Daoy (cell line): ENCODE measurements at places on chromosomes 4 and X. TPM values are rescaled to one million over a fixed set of nuclear protein-coding genes. Genes with fewer than 3 reads are reported as not detected.

GRCh38 chr4:91064157-91064853, 937.1 kb downstream of the CCSER1 start:
- DNase-seq, result peak; percentile 29

The CSN1S1 gene
- not detected in 2 replicates for total RNA-seq

The ERCC6L gene
- 11.1 and 11.8 TPM in 2 replicates for total RNA-seq

GRCh38 chr4:156665780-156666366, 305.7 kb downstream of the PDGFC start:
- no peak for DNase-seq

DNA sequence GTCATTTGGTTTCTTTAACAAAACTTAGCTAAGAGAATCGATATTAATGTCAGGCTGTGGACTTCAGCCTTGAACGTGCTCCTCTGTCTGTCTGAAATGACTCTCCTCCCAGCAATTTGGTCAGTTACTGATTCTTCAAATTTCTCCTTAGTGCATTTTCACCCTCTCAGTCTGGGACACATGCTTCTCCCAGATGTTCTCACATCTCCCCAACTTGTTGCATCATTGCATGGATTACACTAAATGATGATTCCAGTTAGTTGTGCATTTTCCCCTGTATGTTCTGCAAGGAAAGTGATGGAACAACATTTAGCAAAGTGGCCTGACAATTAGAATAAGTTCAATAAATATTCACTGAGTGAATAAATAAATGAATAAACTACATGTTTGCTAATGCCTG, 94.4 kb downstream of the NLGN4X start:
- DNase-seq, result no peak

DNA sequence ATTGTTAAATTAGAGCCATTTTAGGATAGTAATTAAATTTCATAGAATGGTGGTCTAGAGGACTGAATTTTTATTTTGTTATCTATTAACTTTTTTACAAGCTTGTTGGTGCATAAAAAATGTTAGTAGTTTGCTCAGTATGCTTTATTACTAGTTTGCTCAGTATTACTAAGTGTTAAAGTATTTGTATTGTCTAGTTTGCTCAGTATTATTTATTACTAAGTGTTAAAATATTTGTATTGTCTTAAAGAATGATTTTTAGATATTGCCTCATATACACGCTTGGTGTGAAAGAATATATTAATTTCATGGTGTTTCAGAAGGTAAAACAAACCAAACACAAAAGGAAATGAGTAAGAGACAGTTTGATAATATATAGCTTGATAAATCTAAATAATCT, 268.4 kb upstream of the MAGEB18 start:
- no peak for DNase-seq

DNA sequence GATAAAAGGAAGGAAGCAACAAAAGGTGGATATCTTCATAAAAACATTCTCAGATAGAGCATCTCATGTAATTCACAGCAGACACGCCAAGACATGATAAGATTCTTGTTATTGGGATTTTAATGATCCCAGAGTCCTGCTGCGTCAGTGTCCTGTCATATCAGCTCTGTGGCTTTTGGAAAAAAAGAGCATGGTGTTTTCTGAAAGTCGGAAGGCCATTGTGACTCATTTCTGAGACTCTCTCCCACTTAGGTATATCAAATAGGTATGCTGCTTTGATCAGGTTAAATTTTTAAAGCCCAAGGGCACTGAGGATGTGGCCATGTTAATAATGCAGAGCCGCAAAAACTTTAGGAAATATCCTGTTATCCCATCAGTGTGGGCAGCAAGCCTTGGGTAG, 481.0 kb downstream of the KCNIP4 start:
- DNase-seq, result peak; percentile 9

DNA sequence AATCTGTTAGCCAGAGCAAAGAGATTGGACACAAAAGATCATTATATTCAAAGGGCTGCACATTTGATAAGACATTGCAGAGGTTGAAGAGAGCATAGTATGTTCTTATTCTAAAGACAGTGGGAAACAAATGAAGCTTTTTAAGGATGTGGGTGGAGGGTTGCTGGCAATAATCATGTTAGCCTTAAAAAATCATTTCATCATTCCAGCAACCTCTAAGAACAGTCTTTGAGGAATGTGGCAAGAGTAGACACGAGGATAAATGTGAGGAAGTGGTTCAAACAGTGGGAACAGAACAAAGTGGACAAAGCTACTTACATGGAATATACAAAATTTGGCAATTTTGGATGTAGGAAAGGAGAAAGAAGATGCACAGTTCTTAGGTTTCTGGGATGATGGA, 167.3 kb upstream of the SPRY1 start:
- DNase-seq, result no peak

The CPZ gene
- 0.80 and 0.83 TPM in 2 replicates for total RNA-seq

GRCh38 chrX:44308869-44309268, 34.6 kb downstream of the EFHC2 start:
- DNase-seq, result no peak

DNA sequence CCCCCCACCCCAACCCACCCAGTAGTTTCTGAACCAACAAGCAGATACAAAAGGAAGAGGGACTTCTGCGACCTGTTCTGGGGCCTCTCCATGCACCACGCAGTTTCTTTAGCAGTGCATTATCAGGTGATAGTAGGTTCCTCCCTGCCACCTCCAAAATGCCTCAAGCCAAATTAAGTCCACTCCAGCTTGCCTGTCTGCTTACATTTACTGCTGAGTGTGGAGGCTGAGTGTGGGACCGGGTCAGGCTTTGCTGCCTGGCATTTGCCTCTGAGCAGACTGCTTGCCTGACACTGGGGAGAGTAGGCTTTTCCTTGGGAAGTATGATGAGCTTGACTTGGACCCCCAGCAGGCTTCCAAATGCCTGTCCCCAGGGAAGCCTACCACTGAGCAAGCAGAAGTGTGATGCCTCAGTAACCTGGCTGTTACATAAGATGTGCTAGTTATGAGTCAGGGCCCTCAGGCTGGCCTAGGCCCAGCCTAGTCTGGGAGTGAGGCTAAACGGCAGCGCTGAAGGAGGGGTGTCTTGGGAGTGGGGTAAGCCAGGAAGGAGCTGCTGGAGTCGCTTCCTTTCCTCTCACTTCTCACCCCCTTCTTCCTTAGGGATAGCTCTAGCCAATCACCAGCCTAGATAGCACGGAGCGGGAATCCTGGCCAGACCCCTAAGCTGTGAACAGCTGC, 9.0 kb downstream of the TSC22D3 start:
- peak; percentile 52 for DNase-seq

DNA sequence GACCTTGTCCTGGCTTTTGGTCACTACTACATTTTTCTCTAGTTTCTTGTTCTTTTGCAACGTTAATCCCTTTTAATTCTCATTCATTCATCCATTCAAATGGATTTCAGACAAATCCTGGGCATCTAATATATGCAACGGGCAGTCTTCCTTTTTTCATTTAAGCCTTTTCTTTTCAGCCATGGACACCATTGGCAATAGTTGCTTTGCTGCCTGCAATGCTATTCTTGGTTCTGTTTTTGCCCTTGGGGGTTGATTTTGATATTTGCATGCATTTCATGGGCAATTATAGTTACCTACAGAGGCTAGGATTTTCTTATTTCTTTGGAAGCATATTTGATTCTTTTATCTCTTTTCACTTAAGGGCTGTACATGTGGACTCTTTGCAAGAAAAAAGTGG, 180.5 kb upstream of the ARX start:
- DNase-seq, result no peak

- DNase-seq, result no peak
Observed at GRCh38 chrX:15838017-15838416, 16.6 kb downstream of the AP1S2 start.

DNA sequence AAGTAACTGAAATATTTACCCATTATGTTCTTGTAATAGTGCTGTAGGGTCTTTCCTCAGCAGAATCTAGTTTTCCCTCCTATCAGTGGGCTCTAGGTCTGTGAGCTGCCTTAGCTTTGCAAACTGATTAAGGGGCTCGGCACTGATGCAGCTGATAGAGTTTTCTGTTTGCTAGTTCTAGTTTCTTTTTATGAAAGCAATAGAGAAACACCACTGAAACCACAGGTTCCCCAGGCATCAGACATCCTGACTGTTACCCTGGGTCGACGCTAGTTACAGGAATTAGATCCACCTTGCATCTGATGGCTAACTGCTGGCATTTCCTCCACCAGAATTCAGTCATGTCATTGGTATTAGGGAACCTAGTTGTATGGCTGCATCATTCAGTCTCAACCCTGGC, 225.0 kb upstream of the VCX start:
- DNase-seq, result no peak

DNA sequence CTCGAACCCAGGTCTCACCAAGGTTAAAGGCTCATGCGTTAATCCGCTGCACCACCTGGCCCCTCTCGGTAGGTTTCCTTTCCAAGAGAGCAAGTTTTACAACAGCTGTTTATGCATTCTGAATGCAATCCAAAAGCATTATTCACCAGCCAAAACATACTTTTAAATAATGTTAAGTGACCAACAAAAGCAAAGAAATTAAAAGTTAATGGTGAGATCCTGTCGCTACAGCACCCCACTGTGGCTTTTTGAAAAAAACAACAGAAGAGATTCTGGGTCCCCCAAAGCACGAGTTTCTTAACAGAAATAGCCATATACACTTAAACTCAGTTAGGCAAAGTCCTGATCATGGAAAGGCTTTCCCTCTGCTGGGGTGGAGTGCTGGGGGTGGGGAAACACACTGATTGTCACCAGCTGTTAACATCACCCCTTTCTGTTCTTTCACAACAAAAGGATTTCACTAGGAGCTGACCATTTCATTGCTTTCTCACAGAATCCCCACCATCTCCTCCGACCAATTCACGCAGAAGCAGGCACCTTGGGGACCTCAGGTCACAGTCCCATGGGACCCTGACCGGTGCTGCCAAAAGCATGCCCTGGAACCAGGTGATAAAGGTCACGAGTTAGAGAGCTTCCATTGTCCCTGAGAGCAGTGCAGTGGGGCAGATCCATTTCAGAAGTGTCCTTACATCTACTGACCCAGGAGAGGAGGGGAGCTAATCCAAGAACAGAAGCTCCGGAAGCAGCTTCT, 51.2 kb downstream of the ZNF827 start:
- no peak for DNase-seq

GRCh38 chr4:147772459-147772969, 40.6 kb downstream of the ARHGAP10 start:
- peak; percentile 34 for DNase-seq

The TLR2 gene
- total RNA-seq, result not detected in 2 replicates

DNA sequence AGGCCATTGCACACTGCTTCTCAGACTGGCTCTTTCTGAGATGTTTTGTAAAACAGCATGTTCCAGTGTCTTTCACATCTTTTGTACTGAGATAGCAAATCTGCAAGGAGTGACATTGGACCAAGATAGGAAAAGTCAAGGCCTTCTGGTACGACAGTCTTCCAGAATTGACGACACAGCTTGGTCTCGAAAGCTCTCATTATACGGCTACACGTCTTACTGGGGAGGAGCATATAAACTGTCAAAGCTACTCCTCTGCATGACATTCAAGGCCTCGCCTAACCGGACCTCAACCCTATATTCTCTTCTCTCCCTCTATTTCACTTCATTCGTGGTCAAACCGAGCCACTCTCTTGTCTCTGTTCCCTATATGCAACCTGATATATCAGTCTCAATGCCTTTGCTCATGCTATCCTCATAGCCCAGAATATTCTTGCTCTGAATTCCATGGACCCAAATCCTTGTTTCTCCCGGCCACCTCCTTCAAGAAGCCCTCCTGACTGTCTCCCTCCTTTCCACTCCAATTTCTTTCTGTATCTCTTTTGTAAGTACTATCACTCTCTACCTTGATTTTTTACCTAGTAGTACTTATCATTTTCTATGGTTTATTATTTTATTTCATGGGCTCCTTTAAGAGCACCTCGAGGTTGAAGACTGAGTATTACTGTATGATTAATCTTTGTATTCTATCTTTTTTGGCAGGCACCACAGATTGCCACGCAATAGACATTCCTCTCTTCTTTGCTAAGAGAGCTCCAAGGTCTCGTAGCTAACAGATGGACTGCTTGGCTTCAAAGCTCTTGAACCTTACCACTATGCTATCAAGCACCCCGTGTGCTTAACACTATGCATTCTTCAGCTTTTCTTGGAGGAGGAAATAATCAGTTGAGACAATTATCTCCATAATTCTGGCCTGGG, 35.1 kb downstream of the RBM47 start:
- no peak for DNase-seq

DNA sequence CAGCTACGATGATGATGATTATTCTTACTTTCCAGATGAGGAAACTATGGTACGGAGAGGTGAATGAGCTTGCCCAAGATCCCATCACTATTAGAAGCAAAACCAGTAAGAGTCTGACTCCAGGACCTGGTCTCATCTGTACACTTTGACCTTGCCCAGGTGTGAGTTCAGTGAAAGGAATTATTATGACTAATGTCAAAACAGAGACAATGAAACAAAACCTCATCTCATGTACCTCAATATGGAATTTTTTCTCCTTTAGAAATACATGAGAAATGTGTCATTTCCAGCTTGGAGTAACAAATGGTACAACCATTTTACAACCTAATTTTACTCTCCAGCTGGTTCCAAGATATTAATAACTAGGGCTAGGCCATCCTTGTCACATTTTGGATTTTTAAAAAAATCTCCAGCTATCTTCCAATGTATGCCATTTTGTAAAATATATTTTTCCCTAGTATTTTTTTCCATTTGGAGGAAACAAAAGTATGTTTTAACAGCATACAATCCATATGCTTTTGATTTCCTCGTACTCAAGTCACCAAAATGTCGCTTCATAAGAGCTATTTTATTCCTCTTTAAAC, 213.8 kb downstream of the PTTG2 start:
- no peak for DNase-seq

DNA sequence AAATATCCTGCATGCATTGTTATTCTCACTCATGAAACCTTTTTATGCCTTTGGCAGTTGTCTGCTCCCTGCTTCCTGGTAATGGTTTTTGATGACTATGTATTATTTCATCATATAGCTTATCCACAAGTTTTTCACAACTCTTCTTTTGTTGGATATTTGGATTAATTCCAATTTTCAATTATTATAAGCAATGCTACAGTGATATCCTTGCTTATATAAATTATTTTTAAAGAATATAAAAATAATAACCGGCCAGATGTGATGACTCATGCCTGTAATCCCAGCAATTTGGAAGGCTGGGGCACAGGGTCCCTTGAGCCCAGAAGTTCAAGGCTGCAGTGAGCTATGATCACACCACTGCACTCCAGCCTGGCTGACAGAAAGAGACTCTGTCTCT, 47.0 kb downstream of the ASIC5 start:
- no peak for DNase-seq

DNA sequence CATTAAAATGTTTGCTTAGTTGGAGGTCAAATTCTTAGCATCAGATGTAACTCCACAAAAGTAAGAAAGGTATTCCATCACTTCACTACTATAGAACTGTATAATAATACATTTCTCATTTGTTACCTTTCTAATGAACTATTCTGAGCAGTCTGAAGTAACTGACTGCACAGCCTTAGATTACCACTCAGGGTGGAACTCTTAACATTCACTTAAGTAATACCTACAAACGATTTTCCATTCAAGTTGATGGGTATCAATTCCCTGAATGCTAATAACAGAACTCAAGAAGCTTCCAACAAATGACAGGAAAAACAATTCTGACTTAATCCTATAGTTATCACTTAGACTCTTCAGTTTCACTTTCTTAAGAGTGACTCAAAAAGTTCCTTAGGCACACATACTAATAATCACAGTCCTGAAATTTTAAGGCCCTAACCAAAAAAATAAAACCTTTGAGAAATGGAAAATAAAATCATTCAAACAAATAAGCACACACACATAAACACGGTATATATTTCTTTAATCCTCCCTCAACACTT, 20.9 kb downstream of the HNRNPD start:
- DNase-seq, result no peak
